Activated CD4-positive, alpha-beta T cell treated with anti-CD3 and anti-CD28 coated beads, Interleukin-2, amount 10 ng/mL, durations not matched to agents 24 days and 14 days (primary cell): ENCODE measurements at places on chromosomes 1 and 21. TPM values are rescaled to one million over a fixed set of nuclear protein-coding genes. Genes with fewer than 3 reads are reported as not detected.
A peak's percentile ranks its signal among the peaks of the same experiment; 100 is the strongest.

DNA sequence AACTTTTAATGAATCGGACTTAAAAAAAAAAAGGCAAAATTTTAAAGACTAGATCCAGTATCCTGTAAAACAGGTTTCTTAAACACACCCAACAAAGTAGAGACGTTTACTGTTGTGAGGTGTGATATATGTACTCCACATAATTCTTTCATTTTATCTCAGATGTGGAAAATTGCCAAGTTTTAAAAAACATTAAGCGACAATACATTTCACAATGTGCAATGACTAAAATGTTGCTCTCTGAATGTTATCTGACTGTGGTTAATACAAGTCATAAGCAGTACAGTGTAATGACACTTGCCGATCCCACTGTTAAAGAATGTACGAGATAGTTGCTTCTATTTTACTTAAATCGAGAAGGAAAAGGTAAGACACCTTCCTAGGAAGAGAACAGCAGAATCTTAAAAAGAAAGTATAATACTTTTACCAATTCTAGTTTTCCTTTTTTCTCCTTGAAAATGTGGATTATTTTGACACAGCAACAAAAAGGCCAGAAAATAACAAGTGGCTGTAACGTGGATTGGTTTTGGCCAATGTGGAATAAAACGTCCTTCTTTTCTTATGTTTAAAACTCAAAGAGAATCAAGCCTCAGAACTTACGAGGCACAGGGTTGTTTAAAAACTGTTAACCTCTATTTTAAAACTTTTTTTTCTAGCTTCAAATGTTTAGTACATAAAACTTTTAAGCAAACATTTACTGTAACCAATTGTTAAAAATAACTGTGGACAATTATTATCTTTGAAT, 51.4 kb downstream of the TP53BP2 start:
- DNase-seq, result no peak

DNA sequence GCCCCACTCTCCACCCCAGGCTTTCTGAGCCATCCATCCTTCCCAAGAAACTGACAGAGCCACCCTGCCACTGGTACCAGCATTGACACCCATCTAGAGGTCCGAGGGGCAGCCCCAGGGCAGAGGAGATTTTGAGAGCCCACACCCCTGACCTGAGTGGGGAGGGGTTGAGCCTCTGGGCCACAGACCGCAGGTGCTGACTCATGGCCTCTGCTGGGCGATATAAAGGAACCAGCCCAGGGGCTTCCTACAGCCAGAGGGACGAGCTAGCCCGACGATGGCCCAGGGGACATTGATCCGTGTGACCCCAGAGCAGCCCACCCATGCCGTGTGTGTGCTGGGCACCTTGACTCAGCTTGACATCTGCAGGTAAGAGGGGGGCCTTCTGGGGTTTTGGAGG, at the start of gene PADI4:
Gene PADI4, plus strand, starts transcription at position 252 of the 400 bp plus-strand sequence. Its CDS starts 26 bp downstream, at position 278.
- no peak for DNase-seq

Gene CLDN8
- not detected in 2 replicates for total RNA-seq

DNA sequence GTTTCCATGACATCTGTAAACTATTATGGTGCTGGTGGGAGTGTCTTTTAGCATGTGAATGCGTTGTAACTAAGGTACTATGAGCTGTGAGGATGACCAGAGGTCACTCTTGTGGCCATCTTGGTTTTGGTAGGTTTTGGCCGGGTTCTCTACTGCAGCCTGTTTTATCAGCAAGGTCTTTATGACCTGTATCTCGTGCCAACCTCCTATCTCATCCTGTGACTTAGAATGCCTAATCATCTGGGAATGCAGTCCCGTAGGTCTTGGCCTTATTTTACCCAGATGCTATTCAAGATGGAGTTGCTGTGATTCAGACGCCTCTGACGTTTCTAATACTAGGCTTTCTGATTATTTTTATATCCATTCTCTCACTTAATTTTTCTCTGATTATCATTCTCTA, 9.4 kb downstream of the NCAM2 start:
- no peak for DNase-seq

DNA sequence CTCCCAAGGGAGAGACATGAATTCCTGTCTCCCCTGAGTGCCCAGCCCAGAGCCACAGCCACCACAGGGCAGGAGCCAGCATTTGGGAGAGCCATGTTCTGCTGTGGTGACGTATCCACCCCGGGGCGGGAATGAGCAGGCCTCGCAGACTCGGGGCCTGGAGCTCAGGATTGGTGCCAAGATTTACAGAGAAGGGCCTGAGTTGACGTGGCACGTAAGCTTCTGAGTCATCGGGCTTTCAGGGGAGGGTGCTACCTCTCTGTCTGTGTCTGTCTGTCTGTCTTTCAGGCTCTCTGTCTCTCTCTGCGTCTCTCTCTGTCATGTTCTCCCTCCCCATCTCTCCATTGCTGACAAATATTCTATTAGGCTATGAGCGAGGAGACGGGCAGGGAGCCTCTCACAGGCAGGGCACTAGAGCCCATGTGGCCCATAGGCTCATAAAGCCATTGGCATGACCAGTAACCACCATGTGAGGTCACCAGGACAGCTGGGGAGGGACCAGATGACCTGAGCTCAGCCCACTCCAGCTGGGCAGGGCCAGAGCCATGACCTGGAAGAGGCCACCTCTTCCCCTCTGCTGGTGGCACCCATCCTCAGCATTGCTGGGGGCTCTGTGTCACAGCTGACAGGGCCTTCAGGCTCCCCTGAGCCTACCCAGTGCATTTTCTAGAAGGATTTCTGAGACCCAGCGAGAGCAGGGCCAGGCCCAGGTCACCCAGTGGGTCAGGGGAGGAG, 300.0 kb upstream of the VAMP3 start:
- no peak for DNase-seq

Gene TINAGL1
- not detected in 2 replicates for total RNA-seq

DNA sequence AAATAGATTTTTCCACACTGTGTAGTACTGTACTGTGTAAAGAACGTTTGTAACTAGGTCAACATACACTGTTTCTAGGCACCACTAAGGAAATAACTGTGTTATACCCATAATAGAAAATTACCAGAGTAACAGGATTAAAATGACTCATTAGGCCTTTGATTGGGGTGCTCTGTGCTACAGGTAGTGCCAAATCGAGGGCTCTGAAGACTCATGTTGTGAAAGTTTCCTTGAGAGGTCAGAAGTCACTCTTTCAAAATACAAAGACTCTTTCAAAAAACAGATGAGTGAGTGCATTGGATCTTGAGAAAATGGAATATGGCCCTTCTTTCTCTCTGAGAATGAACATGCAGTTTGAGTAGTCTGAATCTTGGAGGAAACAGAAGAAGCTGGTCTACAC, 143.0 kb downstream of the MRPL39 start:
- DNase-seq, result peak; percentile 73

GRCh38 chr21:41602531-41602930, 94.6 kb upstream of the TMPRSS2 start:
- DNase-seq, result no peak

- DNase-seq, result no peak
These were observed 66.4 kb upstream of the LPGAT1 start for GRCh38 chr1:211896958-211897357.

DNA sequence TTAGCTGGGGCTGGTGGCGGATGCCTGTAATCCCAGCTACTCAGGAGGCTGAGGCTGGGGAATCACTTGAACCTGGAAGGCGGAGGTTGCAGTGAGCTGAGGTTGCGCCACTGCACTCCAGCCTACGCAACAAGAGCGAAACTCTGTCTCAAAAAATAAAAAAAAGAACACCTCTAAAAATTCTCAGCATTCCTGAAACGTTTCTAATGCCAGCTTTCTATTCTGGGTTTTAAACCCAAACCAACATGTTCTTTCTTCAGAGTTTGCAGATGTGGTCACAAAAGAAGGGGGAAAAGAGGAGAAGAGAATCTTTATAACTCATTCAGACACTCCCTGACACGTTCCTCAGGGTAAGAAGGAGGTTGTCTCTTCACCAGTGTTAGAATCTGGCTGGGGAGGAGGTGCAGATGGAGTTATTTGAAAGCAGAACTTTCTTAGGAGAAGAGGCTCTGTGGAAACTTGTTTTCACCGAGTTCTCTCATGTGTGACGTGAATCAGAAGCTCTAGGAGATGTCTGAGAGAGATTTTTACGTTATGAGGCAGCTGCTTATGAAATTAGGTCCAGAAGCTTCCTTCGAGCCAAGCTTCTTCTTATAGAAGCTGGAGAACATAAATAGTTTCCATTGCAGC, 17.8 kb upstream of the CNR2 start:
- no peak for DNase-seq

GRCh38 chr1:75796376-75797272, at the start of gene MSH4:
Gene MSH4, plus strand, starts transcription at chr1:75796882. Its CDS starts 104 bp downstream, at chr1:75796986.
- DNase-seq, result no peak

- DNase-seq, result no peak
These were observed 54.3 kb upstream of the DIPK1A start for GRCh38 chr1:93015590-93015989.

Gene JAK1
- total RNA-seq, result 86.5 and 86.6 TPM in 2 replicates
